DMS79 (cell line): ENCODE measurements at places on chromosomes 1 and 21.

GRCh38 chr1:164982545-164982944, 374.0 kb downstream of the LMX1A start:
- DNase-seq: no peak

DNA sequence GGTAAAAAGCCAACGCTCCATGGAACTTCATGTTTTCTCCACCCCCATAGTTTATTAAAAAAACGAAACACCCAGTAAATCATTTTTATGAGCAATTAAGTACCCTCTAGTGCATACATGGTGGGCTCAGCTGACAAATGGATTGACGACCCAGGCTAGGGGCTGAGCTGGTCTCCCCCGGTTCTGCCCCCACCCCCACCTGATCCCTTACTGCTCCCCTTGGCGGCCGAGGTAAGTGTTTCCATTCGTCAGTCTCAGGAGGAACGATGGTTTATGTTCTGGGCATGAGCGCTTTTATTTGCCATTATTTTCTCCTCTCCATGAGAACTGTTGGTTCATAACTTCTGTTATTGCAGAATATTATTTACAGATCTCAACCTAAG, 233.9 kb upstream of the C1orf174 start:
- no peak for DNase-seq

DNA sequence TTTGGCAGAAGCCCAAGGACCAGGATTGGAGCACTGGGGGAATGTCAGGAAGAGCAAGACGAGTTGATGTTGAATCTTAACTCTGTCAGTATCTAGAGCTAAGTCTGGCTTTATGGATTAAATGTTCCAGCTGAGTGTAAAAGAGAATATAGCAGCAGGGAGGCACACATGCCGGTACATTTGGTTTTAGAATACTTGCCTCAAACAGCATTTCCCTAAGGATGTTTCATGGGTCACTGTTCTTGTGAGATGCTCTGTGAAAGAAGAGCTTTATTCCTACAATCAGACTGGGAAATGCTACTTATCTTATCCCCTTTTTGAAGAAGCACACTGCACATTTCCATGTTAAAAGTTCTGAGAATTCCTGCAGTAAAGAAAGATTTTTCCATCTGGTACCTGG, 440.3 kb upstream of the B3GALT2 start:
- no peak for DNase-seq

GRCh38 chr1:231679109-231679508, 52.5 kb downstream of the DISC1 start:
- DNase-seq: peak; percentile 87

GRCh38 chr1:239677362-239677761, 291.0 kb downstream of the CHRM3 start:
- no peak for DNase-seq

DNA sequence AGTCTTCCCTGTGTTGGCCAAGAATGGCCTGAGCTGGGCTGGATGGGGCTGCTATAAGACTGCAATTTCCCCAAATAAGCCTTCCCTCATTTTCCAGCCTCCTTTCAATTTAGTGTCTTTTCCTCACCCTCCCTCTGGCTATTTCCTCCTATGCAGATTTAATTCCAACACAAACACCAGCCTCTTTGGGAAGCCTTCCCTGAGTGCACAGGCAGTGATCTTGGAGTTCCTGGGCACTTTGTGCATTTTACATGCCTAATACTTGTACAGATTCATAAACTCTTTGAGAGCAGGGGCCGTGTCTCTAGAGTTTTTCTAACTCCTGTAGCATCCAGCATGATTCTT, 91.1 kb upstream of the TLR5 start:
- no peak for DNase-seq

GRCh38 chr1:223827193-223827663, 18.5 kb downstream of the TP53BP2 start:
- no peak for DNase-seq

- no peak for DNase-seq
Observed at GRCh38 chr1:59952065-59952464, 25.5 kb upstream of the CYP2J2 start.

GRCh38 chr21:45972353-45972715, 9.2 kb upstream of the COL6A1 start:
- no peak for DNase-seq
